Breast epithelium (tissue), 4 donors: ENCODE measurements at places on chromosomes 11 and 22. TPM values are rescaled to one million over a fixed set of nuclear protein-coding genes. Genes with fewer than 3 reads are reported as not detected.
A peak's percentile ranks its signal among the peaks of the same experiment; 100 is the strongest.

DNA sequence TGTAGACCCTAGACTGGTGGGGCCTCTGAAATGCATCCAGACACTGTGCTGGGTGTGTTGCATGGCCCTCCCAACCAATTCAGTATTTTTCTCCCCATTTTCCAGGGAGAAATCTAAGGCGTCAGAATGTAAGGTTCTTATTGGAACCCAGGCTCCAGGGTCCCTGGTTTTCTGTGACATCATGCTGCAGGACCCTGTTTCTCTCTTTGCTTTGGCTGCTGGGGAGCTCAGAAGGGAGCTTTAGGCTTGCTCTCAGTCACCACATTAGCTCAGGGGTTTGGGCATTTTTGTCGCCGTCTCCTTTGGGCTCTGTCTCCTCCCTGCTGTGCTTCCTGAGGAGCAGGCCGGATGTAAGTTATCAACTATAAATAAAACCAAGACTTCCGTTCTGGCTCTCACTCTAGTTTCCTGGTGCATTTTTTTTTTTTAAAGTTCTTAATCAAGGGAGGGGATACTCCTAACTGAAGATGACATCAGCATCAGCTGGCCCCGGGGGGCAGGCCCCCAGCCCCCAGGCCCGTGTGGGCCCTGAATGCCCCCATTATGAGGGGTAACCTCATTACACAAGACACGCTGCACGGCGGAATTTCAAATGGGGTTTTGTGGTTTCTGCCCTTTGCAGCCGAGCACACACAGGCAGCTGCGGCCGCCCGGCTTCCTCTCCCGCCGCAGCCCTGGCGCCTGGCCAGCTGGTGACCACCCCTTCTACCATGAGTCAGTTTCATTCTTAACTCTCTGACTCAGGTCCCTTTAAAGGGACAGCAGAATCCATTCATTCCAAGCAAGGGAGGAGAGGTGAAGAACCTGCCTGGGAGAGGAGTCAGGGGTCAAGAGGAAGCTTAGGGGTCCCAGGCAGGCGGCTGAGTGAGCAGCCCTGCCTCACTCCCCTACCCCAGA is 3.2 kb downstream of the MYEOV start:
- peak overlapping the region; percentile 84 for H3K27ac ChIP-seq
- peaks cover 9% of the 10 kb centered on the region for H3K4me1 ChIP-seq
- peak; percentile 91 for DNase-seq
- H3K27me3 ChIP-seq, result no peaks in the 10 kb centered on the region
- H3K36me3 ChIP-seq, result no peaks in the 10 kb centered on the region

- no peaks in the 10 kb centered on the region for H3K36me3 ChIP-seq
- peaks cover 3% of the 10 kb centered on the region for H3K27me3 ChIP-seq
- peaks cover 8% of the 10 kb centered on the region for H3K4me1 ChIP-seq
Measured at GRCh38 chr11:416051-416756, 1.4 kb upstream of the SIGIRR start.

DNA sequence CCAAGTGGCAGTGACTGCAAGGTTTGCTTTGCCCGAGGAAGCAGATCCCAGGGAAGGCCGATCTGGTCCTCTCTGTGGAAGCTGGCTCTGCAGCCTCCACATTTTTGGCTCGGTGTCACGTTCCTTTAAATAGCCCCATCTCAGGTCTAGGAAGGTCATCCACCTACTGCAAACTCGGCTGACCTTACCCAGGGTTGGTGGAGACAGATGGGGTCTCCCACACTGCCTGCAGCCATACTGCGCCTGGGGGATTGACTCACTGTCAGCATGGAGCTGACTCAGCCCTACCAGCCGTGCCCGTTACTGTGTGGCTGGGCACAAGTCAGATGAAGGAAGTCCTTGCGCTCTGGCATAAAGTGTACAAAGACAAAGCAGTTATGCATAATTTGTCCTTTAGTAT is 16.9 kb downstream of the CDPF1 start:
- no peaks in the 10 kb centered on the region for H3K36me3 ChIP-seq
- no peak overlapping the region for H3K27ac ChIP-seq
- DNase-seq, result no peak
- H3K4me3 ChIP-seq, result no peak overlapping the region

Gene SCT
- not detected for total RNA-seq

DNA sequence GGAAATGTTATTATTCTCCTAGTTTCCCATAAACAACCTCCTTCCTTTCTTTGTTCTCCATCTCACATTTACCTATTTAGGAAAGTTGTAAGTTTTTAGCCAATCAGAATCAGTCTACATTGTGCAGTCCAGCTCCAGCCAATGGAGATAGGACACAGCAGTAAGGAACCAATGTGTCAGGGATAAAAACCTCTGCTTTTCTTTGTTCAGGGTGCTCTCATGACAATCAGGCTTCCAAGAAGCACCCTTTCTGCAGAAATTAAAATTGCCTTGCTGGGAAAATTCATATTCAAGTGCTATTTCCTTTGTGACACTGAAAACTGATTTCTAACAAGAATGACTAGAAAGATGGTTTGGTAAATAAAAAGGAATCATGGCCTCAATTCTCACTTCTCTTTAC is 14.6 kb downstream of the SCGB2A1 start:
- H3K4me3 ChIP-seq, result no peak overlapping the region
- H3K27ac ChIP-seq, result no peak overlapping the region
- DNase-seq, result no peak
- H3K27me3 ChIP-seq, result no peaks in the 10 kb centered on the region

Gene SLC22A8
- total RNA-seq, result not detected

DNA sequence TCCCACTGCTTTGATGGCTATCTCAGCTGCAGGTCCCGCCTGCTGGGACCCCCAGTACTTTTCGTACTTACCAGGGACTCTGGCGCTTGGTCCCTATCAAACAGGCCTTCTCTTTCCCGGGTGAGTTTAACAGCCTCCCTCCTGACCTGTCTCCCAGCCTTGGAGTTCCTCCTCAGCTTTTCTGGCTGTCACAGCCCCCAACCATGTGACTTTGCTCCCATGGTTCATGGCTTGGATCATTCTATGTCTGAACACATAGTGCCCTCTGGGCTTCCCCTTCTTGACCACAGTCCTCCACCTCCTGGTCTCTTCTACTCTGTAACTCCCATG is 56.9 kb downstream of the PARVA start:
- H3K36me3 ChIP-seq, result no peaks in the 10 kb centered on the region
- H3K27me3 ChIP-seq, result no peaks in the 10 kb centered on the region
- H3K27ac ChIP-seq, result peak overlapping the region; percentile 76
- no peak overlapping the region for H3K4me3 ChIP-seq
- DNase-seq, result no peak
- H3K4me1 ChIP-seq, result no peaks in the 10 kb centered on the region

DNA sequence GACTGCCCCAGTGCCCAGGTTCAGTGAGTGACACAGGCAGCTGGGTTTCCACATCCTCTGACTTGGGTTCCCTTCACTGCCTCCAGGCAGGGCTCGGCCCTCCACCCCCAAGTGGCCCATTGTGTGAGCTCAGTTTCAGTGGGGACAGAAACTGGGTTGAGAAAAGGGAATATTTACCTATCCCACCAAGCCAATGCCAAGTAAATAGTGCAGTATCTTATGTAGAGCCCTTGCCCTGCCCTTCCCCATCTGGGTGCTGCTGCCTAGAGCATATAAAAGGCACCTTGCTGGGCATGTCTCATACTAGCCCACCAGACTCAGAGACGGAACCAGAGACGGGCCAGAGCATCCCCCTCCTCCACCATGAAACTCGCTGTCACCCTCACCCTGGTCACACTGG is at the start of gene SCGB1A1:
Gene SCGB1A1 (plus strand): TSS at position 301 of the 400 bp plus-strand sequence. CDS start 63 bp downstream, at position 364.
- no peaks in the 10 kb centered on the region for H3K36me3 ChIP-seq
- DNase-seq, result no peak
- H3K4me3 ChIP-seq, result no peak within 1 kb of the TSS
- H3K27ac ChIP-seq, result peak within 1 kb of the TSS; percentile 8

Gene ANO9
- total RNA-seq, result 9.8 TPM

Gene NCF4
- total RNA-seq, result 36.8 TPM

Gene CHRDL2
- total RNA-seq, result not detected

DNA sequence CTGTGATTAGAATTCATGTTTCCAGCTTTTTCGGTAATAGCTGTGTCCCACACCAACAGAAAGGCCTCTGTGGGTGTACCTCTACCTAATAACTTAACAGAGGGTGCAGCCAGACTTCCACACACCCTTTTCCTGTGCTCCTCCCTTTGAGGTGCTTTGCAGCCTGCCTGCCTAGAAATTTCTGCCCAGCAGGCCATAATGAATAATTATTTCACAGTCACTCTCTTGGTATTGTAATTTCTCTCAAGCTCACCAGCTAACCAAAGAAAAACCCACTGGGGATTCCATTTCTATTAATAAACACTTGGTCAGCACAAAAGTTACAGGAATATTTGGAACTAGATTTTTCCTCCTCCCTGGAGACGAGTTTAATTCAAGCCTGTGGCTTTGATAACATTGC is 13.3 kb downstream of the WT1 start:
- DNase-seq, result no peak
- H3K4me1 ChIP-seq, result no peaks in the 10 kb centered on the region
- no peaks in the 10 kb centered on the region for H3K36me3 ChIP-seq
- H3K27me3 ChIP-seq, result peaks cover 29% of the 10 kb centered on the region
- no peak overlapping the region for H3K4me3 ChIP-seq
- H3K27ac ChIP-seq, result no peak overlapping the region

DNA sequence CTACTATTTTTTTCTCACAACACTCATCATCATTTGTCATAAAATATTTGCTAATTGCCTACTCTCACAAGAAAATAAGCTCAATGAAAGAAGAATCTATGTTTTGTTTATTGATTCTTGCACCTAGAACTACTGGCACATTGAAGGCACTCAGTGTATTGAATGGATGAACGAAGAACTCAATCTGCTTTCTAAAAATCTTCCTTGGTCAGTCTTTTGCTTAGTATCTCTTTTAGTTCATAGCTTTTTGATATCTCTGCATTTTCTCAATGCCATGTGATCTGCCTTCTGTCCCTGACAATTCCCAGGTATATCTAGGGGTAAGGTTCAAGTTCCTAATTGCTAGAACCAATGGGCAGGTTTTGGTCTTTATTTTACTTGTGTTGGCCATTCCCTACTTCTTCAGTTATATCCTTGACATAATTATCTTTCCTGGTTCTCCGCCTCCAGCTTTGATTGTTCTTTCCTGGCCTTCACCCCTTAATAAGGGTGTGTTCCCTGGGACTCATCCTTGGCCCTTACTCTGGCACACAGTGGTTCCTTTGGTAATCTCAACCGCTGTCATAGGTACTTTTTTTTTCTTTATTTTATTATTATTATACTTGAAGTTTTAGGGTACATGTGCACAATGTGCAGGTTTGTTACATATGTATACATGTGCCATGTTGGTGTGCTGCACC is 96.4 kb downstream of the CCDC83 start:
- H3K27ac ChIP-seq, result no peak overlapping the region
- H3K4me3 ChIP-seq, result no peak overlapping the region

GRCh38 chr11:125388611-125389010 is 107.5 kb downstream of the FEZ1 start:
- no peak overlapping the region for H3K4me3 ChIP-seq
- H3K36me3 ChIP-seq, result no peaks in the 10 kb centered on the region
- H3K27ac ChIP-seq, result no peak overlapping the region
- H3K4me1 ChIP-seq, result no peaks in the 10 kb centered on the region

Gene NRGN
- total RNA-seq, result 0.44 TPM

Gene NXPE2
- 1.8 TPM for total RNA-seq

GRCh38 chr11:58940028-58940427 is 740 bp downstream of the GLYATL1 start:
- no peak overlapping the region for H3K4me3 ChIP-seq
- no peaks in the 10 kb centered on the region for H3K36me3 ChIP-seq
- H3K4me1 ChIP-seq, result no peaks in the 10 kb centered on the region

DNA sequence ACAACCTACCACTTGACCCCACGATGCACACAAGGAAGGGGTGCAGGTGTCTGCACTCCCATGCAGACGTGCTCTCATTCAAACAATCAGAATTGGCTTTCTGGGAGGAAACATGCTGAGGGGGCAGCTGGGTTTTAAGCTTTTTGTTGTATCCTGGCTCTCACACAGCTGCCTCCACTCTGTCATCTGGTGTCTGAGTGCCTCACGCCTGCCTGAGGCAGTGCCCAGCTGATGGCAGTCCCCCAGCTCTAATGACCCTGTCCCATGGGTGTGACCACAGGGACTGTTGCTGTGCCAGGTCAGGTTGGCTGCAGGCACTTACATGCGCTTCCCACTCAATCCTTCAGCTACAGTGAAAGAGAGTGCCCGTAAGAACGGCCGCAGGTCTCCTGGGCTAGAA is 53.7 kb downstream of the ARFGAP3 start:
- no peaks in the 10 kb centered on the region for H3K36me3 ChIP-seq
- H3K4me3 ChIP-seq, result no peak overlapping the region
- peaks cover 8% of the 10 kb centered on the region for H3K4me1 ChIP-seq
- peak overlapping the region; percentile 77 for H3K27ac ChIP-seq
- DNase-seq, result peak; percentile 69
- no peaks in the 10 kb centered on the region for H3K27me3 ChIP-seq

Gene CRYBB2
- not detected for total RNA-seq

- no peaks in the 10 kb centered on the region for H3K36me3 ChIP-seq
- no peak for DNase-seq
- H3K27me3 ChIP-seq, result no peaks in the 10 kb centered on the region
- no peaks in the 10 kb centered on the region for H3K4me1 ChIP-seq
- no peak overlapping the region for H3K4me3 ChIP-seq
Measured at GRCh38 chr22:27252282-27253049, 549.1 kb downstream of the MN1 start.

DNA sequence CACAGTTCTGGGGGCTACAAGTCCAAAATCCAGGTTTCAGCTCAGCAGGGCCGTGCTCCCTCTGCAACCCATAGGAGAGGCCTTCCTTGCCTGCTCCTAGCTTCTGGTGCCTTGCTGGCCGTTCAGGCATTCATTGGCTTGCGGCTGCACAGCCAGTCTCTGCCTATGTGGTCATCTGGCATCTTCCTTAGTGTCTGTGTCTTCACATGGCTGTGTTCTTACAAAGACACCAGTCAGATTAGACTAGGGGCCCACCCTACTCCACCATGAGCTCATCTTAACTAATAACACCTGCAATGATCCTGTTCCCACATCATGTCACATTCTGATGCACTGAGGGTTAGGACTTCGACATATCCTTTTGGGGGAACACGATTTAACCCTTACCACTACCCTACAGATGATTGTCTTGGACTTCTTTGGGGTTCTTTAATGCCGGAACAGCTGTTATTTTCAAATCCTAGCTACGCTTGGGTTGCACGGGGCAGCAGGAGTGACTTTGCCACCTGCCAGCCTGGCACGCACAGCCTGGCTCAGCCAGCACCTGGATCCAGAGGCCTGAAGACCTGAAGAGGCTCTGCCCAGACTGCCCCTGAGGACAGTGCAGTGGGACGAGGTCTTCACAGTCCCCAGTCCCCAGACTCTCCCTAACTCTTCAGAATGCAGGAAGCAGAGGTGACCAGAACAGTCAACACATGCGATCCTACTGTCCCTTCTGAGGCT is 7.7 kb upstream of the NEAT1 start:
- DNase-seq, result no peak
- H3K4me1 ChIP-seq, result peaks cover 18% of the 10 kb centered on the region
- no peaks in the 10 kb centered on the region for H3K27me3 ChIP-seq
- no peak overlapping the region for H3K4me3 ChIP-seq
- no peaks in the 10 kb centered on the region for H3K36me3 ChIP-seq

- H3K27ac ChIP-seq, result no peak overlapping the region
- H3K4me3 ChIP-seq, result no peak overlapping the region
- H3K4me1 ChIP-seq, result no peaks in the 10 kb centered on the region
- H3K36me3 ChIP-seq, result no peaks in the 10 kb centered on the region
Measured at GRCh38 chr11:112507281-112507680, 246.6 kb upstream of the PLET1 start.
